Stimulated activated effector memory CD8-positive, alpha-beta T cell treated with anti-CD3 and anti-CD28 coated beads, Interleukin-12 subunit alpha, Interleukin-12 subunit beta, amount 100 ng/mL, for 72 hours (primary cell): ENCODE measurements at places on chromosomes 5 and 9.

DNA sequence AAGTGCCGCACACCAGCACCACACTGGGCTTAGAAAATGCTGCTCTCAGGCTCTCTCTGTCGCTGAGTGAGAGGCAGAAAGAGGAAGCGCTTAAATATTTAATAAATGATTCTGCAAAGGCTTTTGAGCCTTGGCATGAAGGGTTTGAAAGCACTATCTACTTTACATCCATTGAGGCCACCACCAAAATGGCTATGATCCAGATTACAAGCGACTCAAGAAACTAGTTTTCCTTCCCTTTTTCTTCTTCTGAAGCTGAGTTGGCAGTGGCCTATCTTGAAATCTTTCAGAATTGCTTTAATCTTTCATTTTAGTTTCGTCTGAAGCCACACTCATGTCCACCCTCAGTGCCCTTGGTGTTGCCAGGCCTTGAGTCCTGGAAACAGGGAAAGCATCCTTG lies 59.5 kb downstream of the EBF1 start:
- no peak for DNase-seq

DNA sequence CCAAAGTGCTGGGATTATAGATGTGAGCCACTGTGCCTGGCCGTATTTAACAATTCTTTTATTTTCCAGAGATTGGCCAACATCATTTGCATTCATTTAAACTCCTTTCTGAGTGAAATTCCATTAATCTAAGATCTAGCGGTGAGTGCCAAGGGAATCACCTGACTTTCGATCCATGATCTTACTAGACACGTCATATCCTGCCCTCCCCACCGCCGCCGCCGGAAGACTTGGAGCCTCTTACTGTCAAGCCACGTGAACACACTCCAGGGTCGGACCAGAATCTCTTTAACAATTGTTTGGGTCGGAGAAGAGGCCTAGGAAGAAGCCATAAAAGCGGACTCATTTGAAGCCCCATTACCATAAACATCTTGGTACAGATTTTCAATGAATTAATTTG lies 12.9 kb downstream of the INPP5E start:
- DNase-seq = no peak

DNA sequence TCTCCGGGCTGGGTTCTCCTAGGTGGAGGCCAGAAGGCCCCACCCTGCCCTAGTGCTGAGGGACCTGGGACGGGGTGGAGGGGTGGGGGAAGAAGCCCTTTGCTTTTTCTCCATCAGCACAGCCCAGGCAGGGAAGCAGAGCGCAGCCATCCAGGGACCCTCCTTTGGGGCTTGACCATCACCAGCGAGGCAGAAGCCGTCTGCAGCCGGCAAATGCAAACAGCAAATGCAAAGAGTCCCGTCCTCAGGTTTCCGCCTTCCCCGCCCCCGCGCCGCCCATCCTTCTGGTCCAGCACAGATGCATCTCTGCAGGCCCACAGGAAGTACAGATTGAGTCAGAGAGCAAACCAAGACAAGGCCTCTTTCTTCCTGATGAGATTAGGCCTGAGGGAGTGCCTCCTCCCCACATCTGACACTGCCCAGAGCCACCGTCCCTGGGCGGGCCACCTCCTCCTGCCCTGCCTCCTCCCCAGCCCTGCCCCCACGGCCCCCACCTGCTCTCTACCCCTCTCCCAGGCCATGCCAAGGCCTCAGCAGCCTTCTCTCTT lies 23.4 kb downstream of the CORO2A start:
- peak; percentile 81 for DNase-seq

GRCh38 chr9:122206118-122207046 lies 22.4 kb downstream of the LHX6 start:
- no peak for DNase-seq

DNA sequence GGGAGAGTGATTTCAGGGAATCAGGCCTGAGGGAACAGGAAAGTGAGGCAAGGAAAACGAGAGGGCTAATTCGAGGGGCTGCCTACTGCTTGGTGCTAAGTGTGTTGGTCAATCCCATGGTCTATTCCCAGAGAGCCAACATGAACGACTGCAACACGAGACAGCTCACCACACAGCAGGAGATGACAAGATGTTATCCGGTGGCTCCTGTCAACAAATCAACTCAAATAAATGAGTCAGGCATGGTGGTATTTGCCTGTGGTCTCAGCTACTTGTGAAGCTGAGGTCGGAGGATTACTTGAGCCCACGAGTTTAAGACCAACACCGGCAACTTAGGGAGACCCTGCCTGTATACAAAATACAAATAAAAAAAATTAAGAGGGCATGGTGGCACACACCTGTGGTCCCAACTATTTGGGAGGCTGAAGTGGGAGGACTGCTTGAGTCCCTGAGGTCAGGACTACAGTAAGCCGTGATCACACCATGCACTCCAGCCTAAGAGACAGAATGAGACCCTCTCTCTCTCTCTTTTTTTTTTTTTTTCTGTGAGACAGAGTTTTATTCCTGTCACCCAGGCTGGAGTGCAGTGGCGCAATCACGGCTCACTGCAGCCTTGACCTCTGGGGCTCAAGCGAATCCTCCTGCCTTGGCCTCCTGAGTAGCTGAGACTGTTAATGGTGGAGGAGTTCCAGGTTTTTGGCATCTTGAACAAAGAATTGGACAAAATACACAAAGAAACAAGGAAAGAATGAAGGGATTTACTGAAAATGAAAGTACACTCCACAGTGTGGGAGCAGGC lies 9.0 kb upstream of the FAF2 start:
- no peak for DNase-seq
